Articular chondrocyte of knee joint (primary cell): ENCODE measurements at places on chromosomes 11 and 22. TPM values are rescaled to one million over a fixed set of nuclear protein-coding genes. Genes with fewer than 3 reads are reported as not detected.

Gene MS4A12
- total RNA-seq: not detected in 2 replicates

Gene VWCE
- total RNA-seq: 0.86 and 1.3 TPM in 2 replicates

Gene CARD18
- not detected in 2 replicates for total RNA-seq

Gene ART1
- total RNA-seq: not detected in 2 replicates

Gene NLRP6
- total RNA-seq: not detected in 2 replicates

Gene FAM180B
- total RNA-seq: 0.11 and 0.26 TPM in 2 replicates

Gene RPS6KB2
- total RNA-seq: 33.2 and 35.3 TPM in 2 replicates

Gene CRYAB
- total RNA-seq: 93.2 and 117 TPM in 2 replicates

Gene PNPLA3
- 2.4 and 8.2 TPM in 2 replicates for total RNA-seq

Gene OR8G1
- total RNA-seq: 0.43 TPM in 1 of 2 replicates, not detected in the other

Gene TIMP3
- 91.9 and 120 TPM in 2 replicates for total RNA-seq

Gene TUB
- 14.0 and 14.5 TPM in 2 replicates for total RNA-seq
